ENCODE measurements at places on chromosomes 4 and X.

DNA sequence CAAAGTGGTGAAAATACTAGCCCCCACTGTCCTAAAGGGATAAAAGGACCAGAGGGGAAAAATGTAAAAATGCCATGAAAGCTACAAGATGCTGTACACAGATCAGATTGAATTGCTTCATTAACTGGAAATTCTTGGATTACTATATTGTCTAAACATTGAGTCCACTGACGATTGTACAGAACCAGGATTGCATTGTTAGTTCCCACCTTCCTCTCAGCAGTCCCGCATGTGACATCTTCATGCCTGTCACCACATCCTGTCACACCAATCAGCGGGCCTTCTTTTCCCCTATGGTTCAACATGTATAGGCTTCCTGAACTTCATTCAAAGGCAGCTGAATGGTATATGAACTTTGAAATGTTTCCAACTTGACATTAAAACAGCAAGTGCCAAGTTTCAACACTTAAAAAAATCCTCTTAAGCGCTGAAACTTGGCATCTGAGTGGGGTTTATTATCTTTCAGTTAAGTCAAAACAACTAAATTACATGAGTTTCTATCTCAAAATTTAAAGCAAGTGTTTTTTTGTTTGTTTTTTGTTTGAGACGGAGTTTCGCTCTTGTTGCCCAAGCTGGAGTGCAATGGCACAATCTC, 24.6 kb downstream of the ZRSR2 start:
- no peak for DNase-seq

GRCh38 chr4:5959211-5959982, 58.8 kb downstream of the C4orf50 start:
- no peak for DNase-seq

- no peak for DNase-seq
These were observed 19.9 kb upstream of the TMEM255A start for GRCh38 chrX:120331116-120331515.

DNA sequence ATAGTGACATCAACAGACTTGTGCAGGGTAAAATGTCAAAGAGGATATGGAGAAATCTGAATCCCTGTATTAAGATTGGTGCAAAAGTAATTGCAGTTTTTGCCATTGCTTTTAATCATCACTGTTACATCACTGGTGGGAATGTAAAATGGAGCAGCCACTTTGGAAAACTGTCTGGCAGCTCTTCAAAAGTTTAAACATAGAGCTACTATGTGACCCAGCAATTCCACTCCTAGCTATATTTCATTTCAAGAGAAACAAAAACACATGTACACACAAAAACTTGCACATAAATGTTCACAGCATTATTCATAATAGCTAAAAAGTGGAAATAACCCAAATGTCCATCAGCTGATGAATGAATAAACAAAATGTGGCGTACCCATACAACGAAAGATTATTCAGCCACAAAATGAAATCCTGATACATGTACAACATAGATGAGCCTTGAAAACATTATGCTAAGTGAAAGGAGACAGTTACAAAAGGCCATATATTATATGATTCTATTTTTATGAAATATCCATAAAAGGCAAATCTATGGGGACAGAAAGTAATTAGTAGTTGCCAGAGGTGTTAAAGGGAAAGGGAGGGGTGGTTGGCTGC, 106.4 kb downstream of the AMELX start:
- no peak for DNase-seq

GRCh38 chr4:64361399-64361740, 47.9 kb downstream of the TECRL start:
- DNase-seq = no peak

- DNase-seq = no peak
These were observed 50.8 kb upstream of the NAF1 start for GRCh38 chr4:163217505-163217904.

DNA sequence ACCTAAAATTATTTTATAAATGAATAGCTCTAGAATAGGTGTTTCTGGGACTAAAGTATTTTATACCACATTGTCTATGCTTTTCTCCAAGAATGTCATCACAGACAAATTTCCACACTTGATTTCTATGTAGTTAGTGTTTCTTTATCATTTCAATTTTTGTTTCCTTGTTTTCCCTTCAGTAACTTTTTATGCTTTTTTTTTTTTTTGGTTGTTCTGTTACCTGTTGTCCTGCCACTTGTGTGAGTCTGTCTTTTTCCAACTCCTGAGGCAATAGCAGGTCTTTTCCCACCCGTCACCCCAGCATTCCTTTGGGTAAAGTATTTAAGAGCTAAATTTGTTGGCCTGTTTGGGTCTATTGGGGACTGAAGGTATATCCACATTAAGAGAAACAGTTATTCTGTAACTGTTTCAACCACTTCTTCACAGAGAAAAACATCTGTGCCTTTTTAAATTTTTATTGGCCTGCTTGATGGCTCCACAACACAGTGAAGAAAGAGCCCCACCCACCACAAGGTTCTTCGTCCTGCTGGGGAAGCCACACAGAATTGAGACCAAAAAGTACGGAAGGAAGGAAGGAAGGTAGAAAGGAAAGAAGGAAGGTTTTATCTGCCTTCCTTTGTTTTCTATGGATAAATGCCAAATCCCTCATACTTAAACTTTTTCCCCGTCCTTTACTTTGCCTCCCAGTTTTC, 17.7 kb upstream of the GPC3 start:
- no peak for DNase-seq

Measured in stimulated activated CD4-positive, alpha-beta T cell treated with anti-CD3 and anti-CD28 coated beads, Interleukin-15, amount 100 ng/mL, for 1 hour (primary cell).